Endothelial cell (in vitro differentiated cells): ENCODE measurements at places on chromosomes 1 and 21.

- no peak for DNase-seq
Observed at GRCh38 chr1:192709544-192709943, 73.6 kb downstream of the RGS13 start.

DNA sequence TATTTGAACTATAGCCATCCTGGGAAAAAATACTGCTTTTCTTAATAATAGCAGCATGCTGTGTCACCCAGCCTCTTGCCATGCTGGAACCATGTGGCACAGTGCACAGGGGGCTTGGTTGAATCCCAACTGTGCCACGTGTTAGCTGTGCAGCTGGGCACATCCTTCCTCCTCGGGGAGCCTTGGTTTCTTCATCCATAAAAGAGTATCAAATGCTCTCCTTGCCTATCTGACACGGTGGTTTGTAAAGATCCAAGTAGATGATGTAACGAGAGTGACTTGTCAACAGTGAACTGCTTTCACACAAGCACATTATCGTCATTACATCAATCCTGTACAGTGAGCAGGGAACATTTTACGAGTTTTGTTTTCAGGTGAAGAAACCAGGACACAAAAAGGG lies 24.4 kb downstream of the VASH2 start:
- DNase-seq = no peak

DNA sequence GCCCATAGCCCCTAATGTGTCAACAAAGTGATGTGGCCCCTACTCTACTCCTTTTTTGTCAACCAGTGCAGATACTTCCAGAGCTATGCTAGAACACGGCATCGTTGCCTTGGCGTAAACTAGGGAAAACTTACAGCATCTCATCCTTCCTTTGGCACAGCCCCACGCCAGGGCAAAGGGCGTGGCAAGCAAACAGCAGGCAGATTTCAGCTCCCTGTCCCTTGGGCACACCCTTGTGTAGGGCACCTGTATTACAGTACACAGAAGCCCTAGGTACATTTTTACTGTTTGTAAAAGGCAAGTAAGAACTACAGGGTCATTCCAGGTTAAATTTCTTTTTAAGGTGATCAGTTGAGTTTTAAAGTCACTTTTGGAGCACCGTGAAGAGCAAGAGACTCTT lies 29.3 kb downstream of the PRDX6 start:
- DNase-seq = no peak

DNA sequence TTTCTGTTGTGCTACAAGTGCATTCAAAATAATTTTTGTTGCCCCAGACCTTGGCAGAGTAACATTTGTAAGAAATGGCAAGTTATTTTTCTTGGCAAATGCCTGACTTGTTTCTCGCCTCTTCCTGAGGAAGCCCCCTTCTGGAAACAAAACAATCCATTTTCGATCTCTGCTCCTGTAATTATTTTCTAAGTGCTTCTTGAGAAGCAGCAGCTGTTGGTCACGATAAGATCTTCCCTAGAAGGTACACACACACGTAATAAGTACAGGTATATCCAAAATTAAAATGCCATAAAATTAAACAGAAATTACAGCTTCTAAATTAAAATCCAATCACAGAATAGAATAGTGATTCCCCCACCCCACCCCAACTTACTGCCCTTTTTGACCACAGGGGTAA lies 47.3 kb downstream of the LPGAT1 start:
- DNase-seq = no peak

- DNase-seq = no peak
Observed at GRCh38 chr21:32886339-32886738, 114.8 kb upstream of the PAXBP1 start.

DNA sequence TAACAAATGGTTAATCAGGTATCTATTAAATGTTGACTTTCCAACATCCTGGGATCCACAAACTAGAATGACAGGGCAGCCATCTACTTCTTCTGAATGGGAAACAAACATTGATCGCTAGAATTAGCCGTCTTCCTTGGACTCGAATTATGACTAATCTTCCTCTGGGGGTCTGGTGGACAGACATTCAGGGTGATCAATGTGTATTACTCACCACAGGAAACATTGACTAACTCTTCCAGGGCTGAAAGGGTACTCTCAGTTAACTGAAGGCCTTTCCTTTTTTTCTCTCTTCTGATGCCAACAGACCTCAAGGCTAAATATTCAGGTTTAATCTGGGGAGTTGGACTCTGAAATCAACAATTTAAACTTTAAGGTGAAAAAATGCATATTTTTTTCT lies 9.5 kb downstream of the NOL9 start:
- no peak for DNase-seq

GRCh38 chr21:41367301-41367944 lies 5.6 kb downstream of the MX2 start:
- DNase-seq = no peak

DNA sequence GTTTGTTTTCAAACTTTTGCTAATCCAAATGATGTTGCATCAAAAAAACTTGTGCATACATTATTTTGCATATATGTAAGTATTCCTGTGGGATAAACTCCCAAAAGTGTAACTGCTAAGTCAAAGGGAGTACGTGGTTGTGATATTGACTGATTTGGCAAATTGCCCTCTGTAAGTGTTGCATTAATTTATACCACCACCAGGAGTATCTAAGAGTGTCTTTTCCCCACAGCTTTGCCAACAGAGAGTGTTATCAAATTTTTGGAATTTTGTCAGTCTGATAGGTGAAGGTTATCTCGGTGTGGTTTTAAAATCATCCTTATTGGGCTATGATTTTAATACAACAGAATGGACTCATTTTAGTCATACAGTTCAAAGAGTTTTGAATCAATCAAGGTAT lies 30.1 kb upstream of the PARP1 start:
- DNase-seq = no peak

DNA sequence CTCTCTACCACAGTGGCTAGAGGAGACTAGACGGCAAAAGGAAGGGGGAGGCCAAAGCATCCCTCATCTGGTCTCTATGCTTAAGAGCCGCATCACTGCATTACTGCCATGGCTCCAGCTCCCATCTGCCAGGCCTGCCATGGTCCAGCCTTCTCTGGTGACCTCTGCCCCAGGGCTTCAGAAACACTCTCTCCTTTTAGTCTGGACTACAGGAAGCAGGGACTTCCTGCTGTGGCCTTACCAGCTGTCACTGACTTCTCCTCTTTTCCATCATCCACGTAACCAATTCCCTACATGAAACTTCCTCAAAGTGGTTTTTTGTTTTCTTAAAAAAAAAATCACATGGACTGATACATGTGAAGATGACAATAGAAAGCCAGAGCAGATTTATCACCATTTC lies 323.1 kb upstream of the NFIA start:
- DNase-seq = no peak

DNA sequence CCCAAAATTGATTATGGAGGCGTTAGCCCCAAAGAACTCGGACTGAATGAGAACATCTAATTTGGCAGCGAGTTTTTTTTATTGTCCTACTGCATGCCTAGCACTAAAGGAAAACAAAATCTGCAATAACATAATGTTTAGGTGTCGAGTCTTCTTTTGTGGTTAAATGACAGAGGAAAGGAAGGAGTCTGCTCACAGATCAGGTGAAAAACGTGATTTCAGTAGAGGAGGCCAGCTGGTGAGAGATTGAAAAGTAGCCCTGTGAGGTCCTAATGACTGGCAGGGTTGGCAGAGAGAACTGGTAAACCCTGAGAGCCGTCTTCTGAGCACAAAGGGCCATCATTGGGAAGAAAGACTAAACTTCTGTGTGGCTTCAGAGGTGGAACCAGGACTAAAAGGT lies 24.2 kb downstream of the WDTC1 start:
- DNase-seq = no peak

DNA sequence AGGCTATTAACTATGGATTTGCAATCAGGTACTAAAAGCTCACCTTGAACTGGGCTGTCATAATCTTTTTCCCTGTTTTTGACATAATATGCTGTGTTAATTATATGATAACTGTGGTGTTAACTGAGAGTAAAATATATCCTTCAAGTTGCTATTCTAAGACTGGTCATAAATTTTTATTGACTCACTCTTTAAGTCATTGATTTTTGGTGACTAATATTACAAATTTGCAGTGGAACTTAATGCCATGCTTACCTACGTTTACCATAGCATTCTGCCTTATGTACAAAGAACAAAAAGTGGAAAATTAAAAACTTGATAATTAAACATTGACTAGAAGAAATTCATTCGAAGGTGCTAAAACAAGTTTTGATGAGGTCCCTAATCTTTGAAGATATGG lies 872.4 kb downstream of the BRINP3 start:
- no peak for DNase-seq

DNA sequence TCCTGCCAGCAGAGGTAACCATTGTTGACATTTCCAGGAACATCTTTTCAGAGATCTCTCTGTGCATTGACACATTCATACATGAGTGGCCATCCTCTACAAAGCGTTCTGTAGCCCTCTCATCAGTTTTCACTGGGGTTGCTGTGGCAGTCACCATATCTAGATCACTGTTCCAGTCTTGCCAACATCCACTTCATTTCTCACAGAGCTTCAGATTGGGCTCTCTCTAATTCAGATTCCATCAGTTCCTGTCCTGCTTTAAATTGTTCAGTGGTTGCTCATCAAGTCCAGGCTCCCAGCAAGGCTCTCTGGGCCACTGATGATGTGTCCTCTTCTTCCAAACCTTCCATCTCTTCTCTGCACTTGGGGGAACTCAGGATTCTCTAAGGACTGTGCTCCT lies 173.7 kb downstream of the KCNJ6 start:
- DNase-seq = no peak

- no peak for DNase-seq
Observed at GRCh38 chr21:26195708-26196107, 25.1 kb upstream of the APP start.

DNA sequence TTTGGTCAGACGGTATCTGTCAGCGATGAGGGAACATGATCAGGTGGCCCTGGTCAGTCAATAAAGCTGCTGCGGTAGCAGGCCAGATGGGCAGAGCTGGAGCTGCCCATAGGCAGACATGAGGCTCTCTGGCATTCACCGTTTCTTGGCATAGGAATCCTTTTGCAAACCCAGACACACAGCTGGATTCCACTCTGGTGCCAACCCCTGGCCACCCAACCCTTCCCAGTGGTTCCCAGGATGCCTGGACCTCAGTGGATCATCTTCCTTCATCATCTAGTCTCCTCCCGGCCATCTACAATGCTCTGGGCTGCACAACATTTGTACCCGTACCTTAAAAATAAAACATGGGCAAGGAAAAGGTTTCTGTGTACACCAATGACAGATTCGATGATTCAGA lies 68.3 kb upstream of the ACTRT2 start:
- DNase-seq = no peak

- no peak for DNase-seq
Observed at GRCh38 chr1:113293256-113293626, 97.1 kb upstream of the MAGI3 start.

- no peak for DNase-seq
Observed at GRCh38 chr1:231855361-231855760, 228.8 kb downstream of the DISC1 start.

GRCh38 chr1:176800978-176801513 lies 338.1 kb downstream of the PAPPA2 start:
- no peak for DNase-seq

GRCh38 chr1:47534436-47534835 lies 96.6 kb downstream of the FOXD2 start:
- DNase-seq = no peak

DNA sequence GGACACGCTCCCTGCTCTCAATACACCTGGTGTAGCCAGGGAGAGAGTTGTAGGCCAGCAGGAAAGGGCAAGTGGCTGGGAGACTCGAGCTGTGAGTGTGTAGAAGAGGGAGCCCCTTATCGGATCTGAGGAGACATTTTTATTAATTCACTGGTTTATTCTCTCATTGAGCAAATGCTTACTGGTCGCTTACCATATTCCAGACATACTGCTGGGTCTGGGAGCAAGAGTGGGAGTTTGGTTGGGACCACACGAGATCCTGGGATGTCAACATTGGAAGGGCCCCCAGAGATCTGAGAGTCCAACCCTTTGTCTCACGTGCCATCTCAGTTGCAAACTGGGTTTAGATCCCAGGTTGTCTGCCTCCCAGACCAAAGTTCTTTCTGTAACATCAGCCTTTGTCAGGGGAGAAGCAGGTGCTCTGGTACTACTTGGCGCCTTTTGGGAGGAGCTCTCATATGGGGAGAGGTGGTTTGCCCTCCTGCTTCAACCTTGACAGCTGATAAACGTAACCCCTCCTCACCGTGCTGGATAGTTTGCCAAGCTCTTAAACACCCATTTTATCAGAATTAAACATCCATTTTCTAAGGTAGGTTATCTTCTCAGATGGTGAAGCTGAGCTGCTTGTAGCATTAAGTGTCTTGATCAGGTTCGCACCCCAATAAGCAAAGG lies 742 bp downstream of the TMEM222 start:
- DNase-seq = no peak

GRCh38 chr1:37437087-37437486 lies 37.3 kb upstream of the ZC3H12A start:
- DNase-seq = no peak

- no peak for DNase-seq
Observed at GRCh38 chr1:160520999-160521398, 2.1 kb downstream of the SLAMF6 start.

DNA sequence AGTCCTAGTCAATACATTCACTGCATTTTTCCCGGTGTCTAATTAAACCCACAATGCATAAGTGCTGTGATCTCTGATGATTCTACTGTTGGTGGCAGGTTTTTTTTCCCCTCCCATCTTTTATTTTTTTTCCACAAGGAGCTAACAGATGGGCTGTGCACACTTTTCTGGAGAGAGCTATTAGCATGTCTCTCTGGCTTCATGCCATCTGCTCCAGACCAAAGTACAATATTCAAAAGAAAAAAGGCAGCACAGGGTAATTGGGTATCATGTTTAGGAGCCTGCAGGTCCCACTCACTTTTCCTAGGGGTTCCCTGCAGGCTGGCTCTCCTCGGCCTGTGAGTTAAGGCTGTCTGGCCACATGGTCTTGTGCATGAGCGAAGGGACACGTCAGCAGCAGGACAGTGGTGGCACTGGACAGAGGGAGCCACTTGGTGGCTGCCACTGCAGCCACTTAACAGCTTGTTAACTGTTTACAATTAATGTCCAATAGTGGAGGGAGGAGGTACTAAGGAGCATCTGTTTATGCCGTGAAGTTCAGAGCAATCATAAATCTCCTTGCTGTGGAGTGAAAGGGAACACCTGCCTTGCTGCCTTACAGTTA lies 53.5 kb upstream of the C8B start:
- no peak for DNase-seq

- no peak for DNase-seq
Observed at GRCh38 chr1:212782422-212783154, 9.0 kb downstream of the NSL1 start.

DNA sequence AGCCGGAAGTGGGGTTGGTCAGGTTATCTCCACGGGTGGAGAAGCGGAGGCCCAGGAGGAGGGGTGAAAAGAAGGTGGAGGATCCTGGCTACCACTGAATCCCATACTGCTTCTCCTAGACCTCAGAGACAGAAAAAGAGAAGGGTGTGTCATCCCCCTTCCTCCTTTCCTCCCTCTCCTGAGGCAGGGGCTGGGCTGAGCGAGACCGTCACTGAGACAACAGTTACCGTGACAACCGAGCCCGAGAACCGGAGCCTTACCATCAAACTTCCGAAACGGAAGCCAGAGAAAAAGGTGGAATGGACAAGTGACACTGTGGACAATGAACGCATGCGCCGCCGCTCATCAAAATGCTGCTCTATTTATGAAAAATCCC lies 42.1 kb upstream of the NBPF3 start:
- no peak for DNase-seq
